Karpas-422 (cell line): ENCODE measurements at places on chromosomes 12 and 14.

DNA sequence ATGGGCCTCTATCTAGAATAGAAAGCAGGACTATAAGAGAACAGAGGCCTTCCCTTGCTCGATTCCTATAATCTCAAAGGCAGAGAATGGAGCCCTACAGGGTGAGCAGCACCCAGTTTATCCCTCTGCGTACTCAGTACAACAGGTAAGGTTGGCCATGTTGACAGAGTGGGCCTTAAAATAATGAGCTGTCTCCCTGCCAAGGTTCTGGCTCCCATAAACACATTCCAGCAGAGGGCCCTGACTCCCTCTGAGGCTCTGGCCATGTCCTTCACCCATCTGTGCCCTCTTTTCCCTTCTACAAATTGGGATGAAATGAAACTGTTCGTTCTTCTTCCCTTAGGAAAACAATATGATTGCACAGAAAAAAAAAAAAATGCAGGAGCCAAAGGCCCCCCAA, 16.9 kb upstream of the PNMA1 start:
- no peak for DNase-seq

GRCh38 chr12:1594006-1594260, 448 bp downstream of the FBXL14 start:
- peak; percentile 87 for DNase-seq

GRCh38 chr12:70853326-70853725, 67.2 kb downstream of the PTPRR start:
- DNase-seq: no peak

DNA sequence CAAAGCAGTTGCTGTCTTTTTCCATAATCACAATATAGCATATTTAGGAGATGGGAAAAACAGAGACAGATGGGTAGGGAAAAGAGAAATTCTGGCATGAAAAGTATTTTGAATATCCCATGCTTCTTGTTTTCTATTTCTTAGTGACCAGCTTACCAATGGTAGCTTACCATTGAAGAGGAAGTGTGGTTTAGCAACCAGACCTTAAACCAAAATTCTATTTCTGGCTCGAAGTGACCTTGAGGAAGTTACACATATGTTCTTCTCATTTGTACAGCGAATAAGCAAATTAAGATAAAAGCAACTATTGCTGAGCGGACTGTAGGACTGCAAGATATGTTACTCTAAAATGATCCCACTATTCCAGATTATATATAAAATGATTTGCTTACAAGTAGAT, 82.9 kb downstream of the FGD4 start:
- peak; percentile 73 for DNase-seq

DNA sequence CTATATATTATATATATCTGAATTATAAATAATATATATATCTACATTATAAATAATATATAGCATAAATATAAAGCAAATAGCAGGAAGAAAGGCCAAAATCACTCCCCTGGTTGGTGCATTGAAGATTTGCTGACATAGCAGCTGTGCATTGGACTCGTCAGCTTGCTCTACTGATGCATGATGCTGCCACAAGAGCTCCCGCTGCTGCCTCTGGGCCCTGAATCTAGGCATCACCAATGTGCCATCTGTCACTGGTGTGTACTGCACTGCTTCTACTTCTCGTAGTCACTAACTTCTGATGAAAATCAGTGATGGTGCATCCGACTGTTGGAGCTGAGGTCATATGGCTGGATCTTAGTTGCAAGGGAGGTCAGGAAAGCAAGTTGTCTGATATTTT, 205.0 kb downstream of the ADAMTS20 start:
- DNase-seq: no peak

GRCh38 chr14:104948736-104949031, 24.0 kb downstream of the PLD4 start:
- no peak for DNase-seq

DNA sequence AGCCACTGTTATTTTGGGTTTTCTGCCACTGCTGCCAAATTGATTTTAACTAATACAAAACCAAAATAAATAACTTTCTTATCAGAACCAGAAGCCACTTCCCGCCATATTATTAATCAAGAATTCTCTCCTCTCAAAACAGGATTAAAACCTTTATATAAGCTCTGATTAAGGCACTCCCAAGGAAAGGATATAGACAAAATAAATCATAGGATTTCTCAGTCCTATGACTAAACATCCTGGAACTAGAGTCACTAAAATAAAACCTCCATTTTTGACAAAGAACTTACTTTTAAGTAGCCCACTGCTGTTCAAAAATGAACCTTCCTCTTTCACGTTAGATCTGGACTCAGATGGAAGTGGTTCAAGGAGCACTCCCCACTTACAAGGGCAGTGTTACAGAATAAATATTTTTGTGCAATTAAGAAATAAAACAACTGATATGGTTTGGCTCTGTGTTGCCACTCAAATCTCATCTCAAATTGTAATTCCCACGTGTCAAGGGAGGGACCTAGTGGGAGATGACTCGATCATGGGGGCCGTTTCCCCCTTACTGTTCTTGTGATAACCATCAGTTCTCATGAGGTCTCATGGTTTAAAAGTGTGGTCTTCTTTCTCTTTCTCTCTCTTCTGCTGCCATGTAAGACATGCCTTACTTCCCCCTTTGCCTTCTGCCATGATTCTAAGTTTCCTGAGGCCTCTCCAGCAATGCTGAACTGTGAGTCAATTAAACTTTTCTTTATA, 26.4 kb downstream of the GXYLT1 start:
- DNase-seq: no peak

GRCh38 chr14:44151130-44151820, 355.8 kb downstream of the FSCB start:
- DNase-seq: peak; percentile 67
